ENCODE measurements at places on chromosomes 12 and 14.

- DNase-seq: no peak
These were observed 848.6 kb upstream of the LRFN5 start for GRCh38 chr14:40758076-40758475.

GRCh38 chr14:73022051-73022450, 4.9 kb downstream of the ZFYVE1 start:
- DNase-seq: no peak

GRCh38 chr12:108685469-108686260, 45.7 kb downstream of the CORO1C start:
- DNase-seq: no peak

DNA sequence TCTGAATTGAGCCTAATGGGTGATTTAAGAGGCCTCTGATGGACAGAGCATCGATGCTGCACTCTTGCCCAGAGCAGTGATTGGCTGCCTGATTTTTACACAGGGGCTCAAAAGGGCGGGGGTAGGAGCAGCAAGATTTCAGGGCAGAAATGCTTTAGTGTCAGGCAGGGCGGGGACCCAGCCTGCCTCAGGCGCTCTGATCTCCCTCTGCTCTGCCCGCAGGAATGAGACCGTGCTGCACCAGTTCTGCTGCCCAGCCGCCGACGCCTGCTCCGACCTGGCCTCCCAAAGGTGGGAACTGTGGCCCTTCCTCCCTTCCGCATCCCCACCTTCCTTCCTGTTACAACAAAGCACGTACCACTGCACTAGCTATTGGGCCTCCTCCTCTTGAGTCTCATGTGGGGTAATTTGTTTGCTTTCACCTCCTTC, 32.4 kb downstream of the IQSEC3 start:
- DNase-seq: no peak

- no peak for DNase-seq
These were observed 252.2 kb upstream of the FOXN3 start for GRCh38 chr14:89669193-89669592.

DNA sequence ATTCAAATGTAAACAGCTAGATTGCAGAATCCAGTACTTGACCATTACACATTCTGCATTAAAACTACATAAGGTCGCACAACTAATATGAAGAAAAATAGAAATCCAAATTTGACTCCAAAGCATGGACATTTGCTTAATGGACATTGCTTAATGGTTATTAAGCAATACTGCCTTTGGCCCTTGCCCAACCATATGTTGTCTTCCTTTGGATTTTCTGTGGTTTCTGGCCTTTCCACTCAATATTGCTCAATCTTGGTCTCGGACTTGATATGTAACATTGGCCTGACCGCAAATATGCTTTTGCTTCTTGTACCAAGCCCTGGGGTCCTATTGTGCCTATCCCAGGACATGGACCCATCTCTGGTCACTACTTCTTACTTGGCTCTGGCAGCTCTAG, 67.2 kb downstream of the PTPRR start:
- DNase-seq: no peak

DNA sequence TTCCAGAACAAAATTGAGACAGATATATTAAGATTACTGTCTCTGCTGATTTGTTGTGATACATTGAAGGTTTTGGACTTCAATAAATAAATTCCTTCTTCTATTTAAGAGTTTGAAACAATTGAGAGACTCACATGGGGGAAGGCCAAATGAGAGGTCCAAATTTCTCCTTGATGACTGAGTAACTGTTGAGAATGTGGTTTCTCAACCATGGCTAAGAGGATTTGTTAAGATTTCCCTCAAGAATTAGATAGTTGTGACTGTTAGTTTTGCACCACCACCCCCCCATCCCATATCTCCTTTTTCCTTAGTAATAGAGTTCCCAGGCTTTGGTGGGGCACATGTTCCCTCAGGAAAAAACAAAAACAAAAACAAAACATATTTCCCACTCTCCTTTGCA, 47.7 kb upstream of the IGF1 start:
- no peak for DNase-seq

All from GM12891 (cell line).